NCI-H226 (cell line): ENCODE measurements at places on chromosomes 13 and 19.

GRCh38 chr19:12800923-12801465 lies 606 bp downstream of the PRDX2 start:
- DNase-seq: no peak

- DNase-seq: no peak
Observed at GRCh38 chr19:18878858-18879578, 16.9 kb downstream of the CERS1 start.

DNA sequence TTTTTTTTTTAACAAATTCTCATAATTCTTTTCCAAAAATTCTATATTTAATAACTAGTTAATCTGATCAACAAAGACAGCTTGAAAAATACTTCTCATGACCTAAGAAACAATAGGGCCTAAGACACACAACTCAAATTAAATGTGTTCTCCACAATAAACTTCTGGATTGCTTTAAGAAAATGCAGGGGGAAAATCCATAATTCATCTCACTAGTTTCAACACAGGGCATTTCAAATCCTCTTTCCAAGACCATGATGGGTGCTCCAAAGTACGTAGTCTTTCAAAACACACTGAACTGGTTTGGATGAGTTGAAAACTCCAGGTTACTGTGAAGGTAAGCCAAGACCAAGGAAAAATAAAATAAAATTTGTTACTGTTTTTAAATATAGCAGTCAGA lies 62.6 kb downstream of the DCLK1 start:
- DNase-seq: no peak

DNA sequence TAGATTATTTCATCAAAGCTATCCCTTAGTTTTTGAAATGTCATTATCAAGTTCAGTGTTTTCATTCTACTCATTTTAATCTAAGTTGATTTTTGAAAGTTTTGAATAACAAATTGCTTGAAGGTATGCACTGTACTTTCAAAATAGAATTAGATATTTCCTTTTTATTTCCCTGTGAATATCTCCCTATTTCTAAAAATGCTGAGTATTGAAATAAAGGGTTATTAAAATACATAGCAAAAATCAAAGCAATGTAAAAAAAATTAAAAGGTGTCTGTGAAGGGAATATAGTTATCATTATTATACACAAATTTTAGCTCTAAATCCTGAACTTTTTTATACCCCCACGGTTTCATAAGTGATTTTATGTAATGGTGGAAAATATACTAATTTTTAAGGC lies 967.8 kb downstream of the PCDH9 start:
- no peak for DNase-seq

- no peak for DNase-seq
Observed at GRCh38 chr19:41714598-41714997, 6.2 kb downstream of the CEACAM5 start.

- DNase-seq: no peak
Observed at GRCh38 chr19:45790942-45791341, 1.7 kb downstream of the DMWD start.

- DNase-seq: peak; percentile 50
Observed at GRCh38 chr19:13169769-13170168, 19.6 kb downstream of the IER2 start.

GRCh38 chr13:109192306-109192705 lies 562.9 kb downstream of the MYO16 start:
- no peak for DNase-seq

- DNase-seq: peak; percentile 67
Observed at GRCh38 chr13:23558675-23559536, 11.3 kb upstream of the TNFRSF19 start.

GRCh38 chr13:97448503-97449251 lies 14.7 kb downstream of the RAP2A start:
- no peak for DNase-seq

DNA sequence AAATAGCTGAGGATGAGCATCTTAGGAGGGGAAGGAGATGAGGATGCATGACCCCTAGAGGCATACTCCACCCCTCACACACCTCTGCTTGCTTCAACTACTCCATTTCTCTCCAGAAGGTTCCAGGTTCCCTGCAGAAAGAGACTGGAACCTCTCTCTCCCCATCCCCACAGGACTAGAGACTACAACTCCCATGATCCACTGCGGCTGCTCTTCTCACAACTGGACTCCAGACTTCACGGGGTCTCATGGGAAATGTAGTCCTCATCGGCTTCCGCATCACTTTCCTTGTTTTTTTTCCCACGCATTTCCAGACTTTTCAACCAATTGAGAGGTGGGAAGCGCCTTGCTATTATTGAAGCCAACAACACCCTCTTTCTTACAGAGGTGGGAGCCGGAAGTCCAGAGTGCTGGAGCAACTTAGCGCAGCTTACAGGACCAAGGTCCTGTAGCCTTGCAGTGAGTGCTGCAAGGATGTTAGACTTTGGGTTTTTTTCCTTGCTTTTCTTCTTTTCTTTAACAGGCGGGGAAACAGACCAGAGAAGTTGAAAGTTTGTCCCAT lies 13.9 kb upstream of the CACNG6 start:
- peak; percentile 85 for DNase-seq

GRCh38 chr19:12244370-12244769 lies 50.3 kb downstream of the ZNF44 start:
- DNase-seq: no peak

DNA sequence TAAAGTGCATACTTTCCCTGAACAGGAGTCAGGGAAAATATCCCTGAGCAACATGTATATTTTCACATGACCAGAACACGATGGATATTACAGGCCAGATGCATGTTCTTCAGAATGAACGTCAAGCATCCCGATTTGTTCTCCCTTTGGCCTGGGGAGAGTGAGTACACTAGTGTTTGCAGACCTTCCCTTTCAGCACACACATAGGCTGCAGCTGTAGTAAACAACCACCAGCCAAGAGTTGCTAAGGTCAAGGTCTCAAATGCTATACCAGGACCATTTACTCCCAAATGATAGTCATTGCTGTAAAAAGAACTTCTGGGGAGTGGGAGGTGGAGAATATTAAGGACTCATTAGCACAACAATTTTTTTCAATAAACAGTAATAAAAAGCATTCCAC lies 3.0 kb downstream of the KLF12 start:
- DNase-seq: no peak

- DNase-seq: no peak
Observed at GRCh38 chr19:40193587-40193849, 2.3 kb downstream of the MAP3K10 start.

- DNase-seq: no peak
Observed at GRCh38 chr19:50230379-50231351, 27.2 kb downstream of the MYH14 start.

DNA sequence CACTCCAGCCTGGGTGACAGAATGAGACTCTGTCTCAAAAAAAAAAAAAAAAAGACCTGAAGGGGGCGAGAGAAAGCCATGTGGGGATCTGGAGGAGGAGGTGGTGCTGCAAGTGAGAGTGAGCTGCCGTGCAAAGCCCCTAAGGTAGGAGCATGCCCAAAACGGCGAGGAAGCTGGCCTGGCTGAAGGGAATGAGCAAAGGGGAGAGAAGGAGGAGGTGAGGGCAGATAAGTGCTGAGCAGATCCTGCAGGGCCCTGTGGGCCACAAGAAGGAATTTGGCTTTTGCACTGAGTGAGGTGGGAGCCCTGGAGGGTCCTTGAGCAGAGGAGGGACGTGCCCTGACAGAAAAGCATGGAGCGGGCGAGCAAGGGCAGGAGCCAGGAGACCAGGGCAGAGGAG lies 19.4 kb upstream of the ADGRE5 start:
- DNase-seq: no peak

GRCh38 chr13:28637714-28638355 lies 21.1 kb upstream of the POMP start:
- DNase-seq: no peak

DNA sequence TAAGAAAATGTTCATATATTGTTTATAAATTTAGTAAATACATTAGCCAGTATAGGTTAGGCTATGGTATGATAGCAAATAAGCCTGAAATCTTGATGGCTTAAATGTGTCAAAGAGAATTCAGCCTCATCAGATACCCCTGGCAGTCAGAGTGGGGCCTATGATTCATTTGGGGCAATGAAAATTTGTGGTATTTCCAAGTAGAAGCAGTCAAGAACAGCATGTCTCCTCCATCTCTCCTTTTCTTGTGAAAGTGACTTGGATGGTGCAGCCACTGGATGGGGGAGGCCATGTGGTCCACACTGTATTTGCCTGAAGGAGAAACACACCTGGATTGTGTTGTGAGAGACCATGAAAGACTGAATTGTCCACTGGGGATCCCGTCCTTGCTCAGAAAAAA lies 82.7 kb downstream of the DLEU7 start:
- no peak for DNase-seq

DNA sequence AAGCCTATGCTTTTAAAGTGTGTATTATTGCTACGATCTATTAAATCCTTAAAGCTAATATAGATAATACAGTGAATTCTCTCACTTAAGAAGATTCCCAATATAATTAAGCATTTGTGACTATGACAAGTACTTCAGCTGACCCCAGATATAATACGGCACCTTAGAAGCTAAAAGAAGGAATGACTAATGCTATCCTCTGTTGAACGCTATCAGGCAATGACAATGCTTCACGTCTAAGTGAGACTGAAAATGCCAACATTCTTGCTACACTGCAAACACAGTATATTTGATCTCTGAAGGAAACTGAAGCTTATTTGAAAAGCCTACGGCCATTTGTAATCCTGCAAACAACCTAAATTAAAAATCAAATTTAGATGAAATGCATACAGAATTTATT lies 19.7 kb downstream of the VWA8 start:
- DNase-seq: no peak

GRCh38 chr13:32857689-32858088 lies 158.5 kb upstream of the KL start:
- DNase-seq: no peak

- no peak for DNase-seq
Observed at GRCh38 chr19:7606289-7606688, 10.6 kb downstream of the CAMSAP3 start.

GRCh38 chr13:63327584-63327983 lies 1911.9 kb upstream of the PCDH20 start:
- DNase-seq: no peak

- DNase-seq: no peak
Observed at GRCh38 chr13:110816500-110816899, 98.4 kb downstream of the ANKRD10 start.

- DNase-seq: no peak
Observed at GRCh38 chr13:45401314-45401713, 16.9 kb downstream of the SLC25A30 start.

GRCh38 chr13:69921156-69921555 lies 186.5 kb upstream of the ATXN8OS start:
- DNase-seq: no peak

DNA sequence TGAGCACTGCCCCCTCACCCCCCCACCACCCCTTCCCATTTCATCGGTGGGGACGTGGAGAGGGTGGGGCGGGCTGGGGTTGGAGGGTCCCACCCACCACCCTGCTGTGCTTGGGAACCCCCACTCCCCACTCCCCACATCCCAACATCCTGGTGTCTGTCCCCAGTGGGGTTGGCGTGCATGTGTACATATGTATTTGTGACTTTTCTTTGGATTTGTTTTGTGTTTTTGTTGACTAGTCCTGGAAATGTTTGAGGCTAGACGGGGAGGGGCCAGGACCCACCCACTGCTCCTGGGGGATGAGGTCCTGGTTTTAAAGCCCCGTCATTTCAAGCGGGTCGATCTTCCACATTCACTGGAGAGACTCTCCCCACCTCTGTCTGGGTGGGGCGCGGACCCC lies 3.0 kb upstream of the TEKTIP1 start:
- no peak for DNase-seq

GRCh38 chr13:34867590-34867989 lies 74.5 kb upstream of the NBEA start:
- peak; percentile 29 for DNase-seq

- peak; percentile 5 for DNase-seq
Observed at GRCh38 chr13:90105849-90106496, 1241.5 kb upstream of the MIR17HG start.

GRCh38 chr13:23608701-23609413 lies 38.6 kb downstream of the TNFRSF19 start:
- no peak for DNase-seq

- DNase-seq: no peak
Observed at GRCh38 chr13:99875391-99875790, 96.2 kb downstream of the ZIC5 start.

DNA sequence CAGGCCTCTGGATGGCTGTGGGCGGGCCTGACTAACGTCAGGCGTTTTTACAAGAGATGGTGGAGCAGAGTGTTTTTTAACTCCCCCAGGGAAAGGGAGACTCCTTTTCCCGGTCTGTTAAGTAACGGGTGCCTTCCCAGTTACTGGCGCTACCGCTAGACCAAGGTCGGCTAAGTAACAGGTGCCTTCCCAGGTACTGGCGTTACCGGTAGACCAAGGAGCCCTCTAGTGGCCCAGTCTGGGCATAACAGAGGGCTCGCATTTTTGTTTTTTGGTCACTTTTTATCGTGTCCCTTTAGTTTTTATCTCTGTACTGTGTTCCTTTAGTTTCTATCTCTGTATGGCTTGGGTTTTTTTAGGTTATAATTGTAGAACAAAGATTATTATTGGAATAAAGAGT lies 10.0 kb downstream of the ZNF383 start:
- DNase-seq: no peak

GRCh38 chr19:33618884-33619283 lies 2.9 kb upstream of the CHST8 start:
- DNase-seq: no peak

DNA sequence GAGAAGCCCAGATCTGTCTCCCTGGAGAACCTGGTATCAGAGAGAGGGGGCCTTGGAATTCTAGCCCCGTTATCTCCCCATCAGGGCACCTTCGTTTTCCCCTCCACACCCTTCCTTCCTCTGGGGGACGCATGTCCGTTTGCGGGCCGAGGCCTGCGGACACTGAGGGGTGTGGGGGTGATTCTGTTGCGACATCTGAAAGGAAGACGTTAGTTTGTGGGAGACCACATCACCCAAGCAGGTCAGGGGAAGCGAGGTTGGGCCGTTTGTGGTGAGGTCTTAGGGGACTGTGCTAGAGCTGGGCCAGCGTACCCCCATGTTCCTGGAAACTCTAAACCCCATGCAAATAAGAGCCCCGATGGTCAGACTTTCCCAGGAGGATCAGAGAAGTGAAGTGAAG lies 3.7 kb upstream of the HSH2D start:
- DNase-seq: no peak

DNA sequence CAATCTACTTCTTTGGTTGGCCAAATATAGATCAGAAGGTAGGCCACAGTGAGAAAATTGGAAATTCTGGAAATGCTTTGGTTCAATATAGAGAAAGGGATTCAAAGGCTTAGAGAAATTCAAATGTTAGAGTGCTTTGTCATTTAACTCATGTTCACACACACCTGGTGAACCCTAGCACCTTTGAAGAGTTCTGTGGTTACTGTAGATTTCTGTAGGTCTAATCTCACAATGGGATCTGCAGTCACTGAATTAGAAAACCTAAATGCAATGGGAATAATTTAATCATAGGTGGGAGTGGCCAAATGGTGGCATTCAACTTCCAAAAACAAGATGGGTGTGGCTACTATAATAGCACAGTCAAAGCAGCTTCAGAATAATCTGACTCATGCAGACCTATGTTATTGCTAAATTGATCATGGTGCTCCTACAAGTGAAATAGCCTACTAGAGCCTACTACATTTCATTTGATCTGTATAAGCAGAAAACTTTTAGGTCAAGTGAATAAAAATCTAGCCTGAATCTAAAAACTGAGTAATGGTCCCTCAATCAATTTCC lies 1152.9 kb downstream of the PCDH9 start:
- DNase-seq: no peak
